ENCODE measurements at places on chromosomes 1 and 21. TPM values are rescaled to one million over a fixed set of nuclear protein-coding genes. Genes with fewer than 3 reads are reported as not detected.
A peak's percentile ranks its signal among the peaks of the same experiment; 100 is the strongest.

DNA sequence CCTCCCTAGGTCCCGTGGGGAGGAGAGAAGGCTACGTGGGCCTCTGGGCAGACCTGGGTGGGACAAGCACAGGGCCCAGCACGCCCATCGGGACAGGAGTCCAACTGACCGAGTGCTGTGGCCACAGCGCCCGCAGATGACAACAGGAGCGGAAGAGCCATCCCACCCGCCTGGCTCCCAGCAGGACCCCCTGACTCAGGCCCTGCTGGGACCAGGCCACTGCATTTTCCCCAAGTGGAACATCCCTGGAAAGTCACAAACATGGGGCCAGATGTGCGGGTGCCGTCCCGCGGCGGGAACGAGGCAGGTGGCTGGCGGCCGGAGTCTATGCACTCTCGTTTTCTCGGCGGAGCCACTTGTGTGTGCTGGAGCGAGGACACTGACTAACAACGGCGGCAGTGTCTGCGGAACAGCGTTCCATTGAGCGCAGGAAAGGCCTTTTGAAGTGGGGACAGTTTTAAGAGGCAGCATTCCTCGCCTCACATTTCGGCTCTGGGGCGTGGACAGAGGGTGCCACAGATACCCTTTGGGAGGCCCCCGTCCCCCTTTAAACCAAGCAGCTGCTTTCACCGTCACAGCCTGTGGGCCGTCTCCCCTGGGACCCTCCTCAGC lies 93.7 kb upstream of the ARHGEF16 start:
- DNase-seq: no peak

GRCh38 chr1:241229216-241229615 lies 127.8 kb downstream of the RGS7 start:
- DNase-seq: no peak

- no peak for DNase-seq
These were observed 37.0 kb downstream of the NDUFS5 start for GRCh38 chr1:39063191-39063590.

The SLC44A5 gene
- not detected for total RNA-seq

DNA sequence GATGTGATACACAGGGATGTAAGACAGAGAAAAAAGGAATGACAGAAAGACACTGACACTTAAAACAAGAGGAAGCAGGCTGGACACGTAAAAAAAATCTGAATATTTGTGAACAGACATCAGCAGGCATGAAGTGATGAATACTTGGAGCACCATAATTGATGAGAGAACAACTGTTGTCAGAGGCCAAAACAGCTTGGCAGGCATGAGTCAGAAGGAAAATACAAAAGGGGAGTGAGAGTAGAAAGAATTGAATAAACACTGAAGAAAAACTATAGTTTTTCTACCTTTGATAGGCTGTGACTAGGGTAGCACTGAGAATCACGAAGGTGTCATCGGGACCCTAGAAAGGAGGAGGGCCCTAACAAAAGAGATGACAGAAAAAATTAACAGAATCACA lies 21.6 kb upstream of the GUCA2A start:
- DNase-seq: peak; percentile 62

DNA sequence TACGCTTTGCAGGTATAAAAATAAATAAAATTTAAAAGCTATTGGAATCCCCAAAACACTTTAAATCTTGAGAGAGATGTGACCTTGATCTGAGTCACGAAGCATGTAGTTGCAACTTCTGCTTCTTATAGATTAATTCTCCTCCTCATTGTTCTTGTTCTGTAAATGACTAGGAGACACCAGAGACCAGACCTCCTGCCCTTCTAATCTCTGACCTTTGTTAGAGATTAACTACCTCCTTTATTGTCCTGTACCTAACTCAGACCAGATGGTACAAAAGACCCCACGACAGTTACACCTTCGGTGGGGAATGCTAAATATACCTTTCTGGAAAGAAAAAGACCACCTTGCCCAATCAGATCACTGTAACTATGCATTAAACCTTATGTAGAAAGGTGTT lies 76.9 kb upstream of the NEK2 start:
- DNase-seq: no peak

The PRAMEF15 gene
- total RNA-seq: not detected

- DNase-seq: no peak
These were observed 486.2 kb upstream of the VAMP3 start for GRCh38 chr1:7284839-7285435.

- DNase-seq: no peak
These were observed 2.9 kb downstream of the FYB2 start for GRCh38 chr1:56816264-56816663.

- DNase-seq: no peak
These were observed 58.9 kb upstream of the POU2F1 start for GRCh38 chr1:167161762-167162161.

The SLC1A7 gene
- not detected for total RNA-seq

DNA sequence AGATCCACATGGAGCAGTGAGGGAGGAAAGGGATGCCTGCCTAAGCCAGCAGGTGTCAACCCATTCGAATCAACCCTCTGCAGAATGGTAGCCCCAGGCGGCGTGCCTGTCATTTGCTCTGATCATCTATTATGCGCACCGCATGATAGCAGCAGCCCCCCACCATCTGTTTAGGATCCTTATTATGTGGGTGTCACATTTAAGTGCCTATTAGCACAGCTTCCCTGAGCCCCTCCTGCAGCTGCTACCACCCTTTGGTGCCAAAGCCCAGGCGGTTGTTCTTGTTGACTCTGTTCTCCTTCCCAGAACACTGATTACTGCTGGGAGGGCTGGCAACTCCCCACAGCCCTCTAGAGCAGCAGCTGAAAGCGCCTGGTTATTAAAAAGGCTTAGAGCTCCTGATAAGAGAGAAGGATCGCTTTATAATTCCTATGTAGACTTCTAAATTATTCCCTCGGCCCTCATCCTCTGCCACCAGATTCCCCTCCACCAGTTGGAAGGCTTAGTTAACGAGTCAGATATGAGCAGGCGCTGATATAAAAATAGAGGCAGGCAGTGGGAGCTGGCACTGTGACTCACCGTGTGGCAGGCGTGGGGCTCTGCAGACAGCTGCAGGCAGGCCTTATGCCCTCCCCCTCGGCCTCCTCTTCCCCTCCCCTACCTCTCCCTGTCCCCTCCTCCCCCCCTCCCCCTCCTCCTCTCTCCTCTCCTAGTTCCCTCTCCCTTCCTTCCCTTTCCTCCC lies 23.0 kb downstream of the ACTA1 start:
- peak; percentile 65 for DNase-seq

GRCh38 chr1:6082430-6082971 lies 36.8 kb downstream of the KCNAB2 start:
- DNase-seq: peak; percentile 27

GRCh38 chr1:43912607-43913006 lies 21.0 kb upstream of the ARTN start:
- DNase-seq: no peak

GRCh38 chr1:230333590-230334446 lies 92.3 kb downstream of the PGBD5 start:
- DNase-seq: no peak

- no peak for DNase-seq
These were observed 78.2 kb downstream of the SKI start for GRCh38 chr1:2306151-2306978.

The HUNK gene
- not detected for total RNA-seq

The APCS gene
- not detected for total RNA-seq

- no peak for DNase-seq
These were observed 27.1 kb upstream of the KCNQ4 start for GRCh38 chr1:40756523-40756922.

DNA sequence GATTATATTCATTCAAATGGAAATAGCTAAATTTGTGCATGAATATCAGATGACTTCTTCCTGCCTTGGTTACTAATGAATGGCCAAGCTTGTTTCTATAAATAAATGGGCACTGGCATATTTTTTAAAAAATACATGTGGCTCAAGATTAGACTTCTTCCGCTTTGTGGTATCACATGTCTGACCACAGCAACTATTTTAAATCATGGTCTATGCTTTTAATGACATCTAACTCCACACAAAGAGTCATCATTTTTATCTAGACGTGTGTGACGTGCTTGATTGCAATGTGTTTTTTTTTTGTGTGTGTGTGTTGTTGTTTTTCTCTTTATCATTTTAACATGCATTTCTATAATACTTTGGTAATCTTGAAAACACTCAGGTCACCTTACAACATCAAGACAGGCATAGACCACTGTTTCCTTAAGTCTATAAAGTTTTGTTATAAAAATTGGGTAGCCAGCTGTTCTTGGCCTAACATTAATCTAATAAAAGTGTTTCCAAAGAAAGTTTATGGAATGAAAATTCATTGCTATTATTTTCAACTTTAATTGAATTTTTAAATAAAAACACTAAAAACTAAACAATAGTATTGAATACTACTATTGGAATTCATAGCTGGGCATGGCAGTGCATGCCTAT lies 29.5 kb downstream of the RGS1 start:
- DNase-seq: peak; percentile 58

GRCh38 chr1:206949208-206949607 lies 2.9 kb upstream of the PIGR start:
- DNase-seq: no peak

The ZMYND12 gene
- 0.20 TPM for total RNA-seq

- DNase-seq: no peak
These were observed 201.6 kb upstream of the NEGR1 start for GRCh38 chr1:72483846-72484357.

- DNase-seq: no peak
These were observed 107.1 kb upstream of the ERRFI1 start for GRCh38 chr1:8133190-8133589.

DNA sequence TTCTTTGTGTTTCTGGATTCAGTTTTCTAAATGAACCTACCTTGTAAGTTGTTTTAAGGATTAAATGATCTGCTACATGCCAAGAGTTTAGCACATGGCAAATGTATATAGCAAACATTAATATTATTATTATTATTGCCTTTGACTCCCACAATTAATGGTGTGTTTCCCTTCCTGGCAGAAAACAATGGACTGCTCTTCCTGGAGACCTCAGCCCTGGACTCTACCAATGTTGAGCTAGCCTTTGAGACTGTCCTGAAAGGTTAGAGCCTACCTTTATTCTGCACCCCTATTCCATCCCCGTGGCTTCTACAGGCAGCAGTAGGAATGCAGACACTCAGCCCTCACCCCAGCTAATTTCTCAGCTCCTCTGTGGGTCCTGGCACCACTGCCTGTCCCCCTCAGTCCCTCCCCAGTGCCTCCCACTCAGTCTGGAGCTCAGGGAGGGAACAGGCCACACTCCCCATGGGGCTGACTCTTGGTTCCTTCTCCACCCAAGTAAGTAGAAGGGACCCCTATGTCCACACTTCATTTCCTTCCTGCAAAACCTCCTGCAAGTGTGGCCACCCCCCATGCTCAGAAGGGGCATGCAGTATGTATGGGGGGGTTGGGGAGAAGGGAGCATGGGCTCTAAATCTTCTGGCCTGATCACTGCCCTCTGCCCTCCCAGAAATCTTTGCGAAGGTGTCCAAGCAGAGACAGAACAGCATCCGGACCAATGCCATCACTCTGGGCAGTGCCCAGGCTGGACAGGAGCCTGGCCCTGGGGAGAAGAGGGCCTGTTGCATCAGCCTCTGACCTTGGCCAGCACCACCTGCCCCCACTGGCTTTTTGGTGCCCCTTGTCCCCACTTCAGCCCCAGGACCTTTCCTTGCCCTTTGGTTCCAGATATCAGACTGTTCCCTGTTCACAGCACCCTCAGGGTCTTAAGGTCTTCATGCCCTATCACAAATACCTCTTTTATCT lies 8.8 kb downstream of the RAB25 start:
- DNase-seq: no peak

DNA sequence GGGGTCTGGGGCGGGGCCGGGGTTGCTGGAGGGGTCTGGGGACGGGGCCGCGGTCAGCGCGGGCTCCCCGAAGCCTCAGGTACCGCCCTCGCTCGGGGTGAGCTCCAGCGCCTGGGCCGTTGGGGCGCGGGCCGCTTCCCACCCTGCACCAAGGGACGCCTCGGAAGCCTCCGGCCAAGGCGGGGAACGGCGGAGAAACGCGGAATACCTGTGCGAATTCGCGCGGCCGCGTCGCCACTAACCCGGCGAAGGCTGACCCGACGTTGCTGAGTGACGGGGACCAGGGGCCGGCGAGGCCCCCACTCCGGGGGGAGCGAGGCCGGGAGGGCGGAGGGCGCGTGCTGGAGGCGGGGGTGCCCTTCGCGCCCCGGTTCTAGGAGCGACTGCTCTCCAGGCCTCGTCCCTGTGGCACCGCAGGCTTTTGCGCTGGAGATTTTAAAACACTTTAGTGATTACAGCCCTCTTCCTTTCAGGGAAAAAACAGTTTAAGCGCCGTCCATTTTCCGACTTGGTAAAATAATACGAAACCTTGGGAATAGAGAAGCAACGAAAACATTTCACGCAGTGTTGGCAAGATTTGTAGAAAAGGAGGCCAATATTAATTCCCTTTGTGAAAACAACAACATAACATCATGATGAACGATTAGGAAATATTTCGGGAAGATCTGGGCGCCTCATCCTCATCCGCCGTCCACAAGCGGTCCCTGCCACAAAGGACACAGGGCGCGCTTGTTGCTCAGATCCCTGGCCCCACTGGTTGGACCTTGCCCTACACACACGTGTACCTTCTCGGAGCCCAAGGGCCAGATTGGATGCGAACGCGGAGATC lies 971 bp upstream of the GNG4 start:
- no peak for DNase-seq

DNA sequence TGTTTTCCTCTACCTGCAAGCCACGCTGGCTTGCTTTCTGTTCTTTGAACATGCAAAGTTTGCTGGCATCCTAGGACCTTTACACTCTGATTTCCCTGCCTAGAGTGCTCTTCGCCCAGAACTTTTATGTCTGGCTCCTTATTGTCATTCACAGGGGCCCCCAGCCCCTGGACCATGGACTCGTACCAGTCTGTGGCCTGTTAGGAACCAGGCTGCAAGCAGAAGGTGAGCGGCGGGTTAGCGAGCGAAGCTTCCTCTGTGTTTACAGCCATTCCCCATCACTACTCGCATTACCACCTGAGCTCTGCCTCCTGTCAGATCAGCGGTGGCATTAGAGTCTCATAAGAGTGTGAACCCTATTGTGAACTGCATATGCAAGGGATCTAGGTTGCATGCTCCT lies 73.0 kb downstream of the ATG4C start:
- DNase-seq: no peak

GRCh38 chr1:78787544-78787943 lies 137.9 kb downstream of the IFI44 start:
- no peak for DNase-seq

The INAVA gene
- total RNA-seq: not detected

The C1orf226 gene
- 0.09 TPM for total RNA-seq

- no peak for DNase-seq
These were observed 14.1 kb upstream of the NCMAP start for GRCh38 chr1:24541711-24542346.

The PIK3C2B gene
- total RNA-seq: 2.8 TPM

- DNase-seq: no peak
These were observed 3.2 kb downstream of the FCRL2 start for GRCh38 chr1:157773493-157774350.

GRCh38 chr21:28247454-28248020 lies 745.1 kb downstream of the LTN1 start:
- DNase-seq: no peak

DNA sequence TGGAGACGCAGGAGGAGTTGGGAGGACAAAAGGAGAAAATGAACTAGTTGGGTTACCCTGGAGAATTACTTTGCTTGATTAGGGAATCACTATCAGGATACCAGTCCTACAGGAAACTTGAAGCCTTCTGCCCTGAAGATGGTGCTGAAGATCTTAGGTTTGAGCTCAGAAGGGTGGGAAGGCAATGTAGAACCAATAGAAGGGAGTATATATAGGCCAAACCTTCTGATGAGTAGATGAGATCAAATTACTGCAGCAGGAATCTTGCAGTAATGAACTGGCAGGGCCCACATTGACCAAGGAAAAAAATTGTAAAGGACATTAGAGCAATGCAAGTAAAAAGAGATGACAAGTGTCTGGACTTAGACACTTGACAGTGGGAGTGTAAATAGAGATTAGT lies 116.3 kb upstream of the CACYBP start:
- DNase-seq: peak; percentile 34
